ENCODE measurements at places on chromosomes 7 and 10. TPM values are rescaled to one million over a fixed set of nuclear protein-coding genes. Genes with fewer than 3 reads are reported as not detected.

Gene C10orf143
- 1.6 TPM for total RNA-seq

Gene LIPF
- not detected for total RNA-seq

Gene WNT2
- total RNA-seq: 0.63 TPM

Gene FAM25A
- not detected for total RNA-seq

Gene PGAM2
- 0.25 TPM for total RNA-seq

Gene DKK1
- total RNA-seq: 13.7 TPM

Gene CTTNBP2
- total RNA-seq: 6.2 TPM

Gene TCAF2
- total RNA-seq: 0.98 TPM

Gene ADIRF
- total RNA-seq: 0.33 TPM

Gene TEX47
- not detected for total RNA-seq

Gene SLC26A5
- total RNA-seq: not detected

Gene COL1A2
- total RNA-seq: 988 TPM

Gene HOXA9
- total RNA-seq: 87.0 TPM

Gene CCL26
- 0.38 TPM for total RNA-seq

Gene PRSS1
- total RNA-seq: not detected

Gene BTBD16
- 1.4 TPM for total RNA-seq

Gene CFAP43
- 0.38 TPM for total RNA-seq

Gene SPACDR
- 0.89 TPM for total RNA-seq

Gene C10orf95
- total RNA-seq: 0.13 TPM

Gene TRPV5
- total RNA-seq: not detected

Gene PTPN20
- 1.8 TPM for total RNA-seq

Gene ACSL5
- total RNA-seq: 0.16 TPM

Gene CYP2C19
- not detected for total RNA-seq

Gene WNT16
- 0.13 TPM for total RNA-seq

Gene ARHGAP12
- total RNA-seq: 10.4 TPM

Measured in mesangial cell (primary cell).